ENCODE measurements at places on chromosomes 13 and 19.

GRCh38 chr13:53250272-53250875, 221.8 kb downstream of the OLFM4 start:
- peak; percentile 93 for DNase-seq

DNA sequence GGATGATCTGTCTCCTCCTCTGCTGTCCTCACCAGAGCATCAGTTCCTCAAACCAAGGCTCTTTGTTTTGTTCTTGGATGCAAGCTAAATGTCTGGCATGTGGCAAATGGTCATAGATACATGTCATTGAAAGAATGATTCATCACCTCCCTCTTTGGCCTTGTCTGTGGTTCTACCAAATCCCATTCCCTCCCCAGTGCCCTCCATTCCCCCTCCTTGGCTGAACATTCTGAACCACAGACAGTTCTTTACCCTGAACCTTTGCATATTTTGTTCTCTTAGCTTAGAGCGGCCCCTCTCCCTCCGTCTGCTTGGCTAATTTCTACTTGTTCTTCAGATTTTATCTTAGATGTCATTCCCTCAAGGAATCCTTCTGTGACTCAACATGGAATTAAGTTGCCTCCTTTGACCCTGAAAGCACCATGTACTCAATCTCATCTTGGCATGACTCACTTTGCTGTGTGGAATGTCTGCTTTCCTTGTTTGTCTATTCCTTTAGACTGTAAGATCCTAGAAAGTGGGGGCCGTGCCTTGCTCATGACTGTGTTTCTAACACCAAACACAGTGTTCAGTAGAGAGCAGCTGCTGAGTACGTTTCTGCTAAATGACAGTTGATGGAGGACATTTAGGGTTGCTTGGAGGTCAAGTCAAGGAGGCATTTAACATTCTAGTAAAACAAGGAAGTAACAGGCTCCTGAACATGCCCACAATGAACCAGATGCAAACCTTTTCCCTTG, 8.1 kb downstream of the ALOX5AP start:
- peak; percentile 69 for DNase-seq

GRCh38 chr19:45444318-45445041, 20.8 kb upstream of the ERCC1 start:
- DNase-seq = peak; percentile 99

GRCh38 chr19:3248728-3249326, 24.4 kb downstream of the CELF5 start:
- DNase-seq = no peak

DNA sequence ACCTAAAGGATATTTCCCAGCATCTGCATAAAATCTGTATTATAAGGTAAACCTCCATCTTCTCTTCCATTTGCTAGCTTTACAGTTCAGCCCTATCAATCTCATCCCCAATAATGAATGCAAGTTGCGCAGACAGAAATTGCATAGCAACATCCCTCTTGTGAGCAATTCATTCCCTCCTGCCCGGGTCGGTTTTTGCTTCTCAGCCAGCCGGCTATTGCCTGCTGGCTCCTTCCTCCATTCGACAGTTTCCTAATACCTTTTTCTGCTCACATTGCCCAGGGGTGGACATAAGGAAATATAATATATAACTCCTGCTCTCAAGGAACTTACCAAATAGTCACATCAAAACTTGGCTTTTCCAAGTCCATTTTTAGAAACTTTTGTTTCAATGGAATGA, 125.2 kb downstream of the FGF9 start:
- DNase-seq = no peak

GRCh38 chr19:40280608-40281221, 4.4 kb downstream of the AKT2 start:
- DNase-seq = peak; percentile 89

DNA sequence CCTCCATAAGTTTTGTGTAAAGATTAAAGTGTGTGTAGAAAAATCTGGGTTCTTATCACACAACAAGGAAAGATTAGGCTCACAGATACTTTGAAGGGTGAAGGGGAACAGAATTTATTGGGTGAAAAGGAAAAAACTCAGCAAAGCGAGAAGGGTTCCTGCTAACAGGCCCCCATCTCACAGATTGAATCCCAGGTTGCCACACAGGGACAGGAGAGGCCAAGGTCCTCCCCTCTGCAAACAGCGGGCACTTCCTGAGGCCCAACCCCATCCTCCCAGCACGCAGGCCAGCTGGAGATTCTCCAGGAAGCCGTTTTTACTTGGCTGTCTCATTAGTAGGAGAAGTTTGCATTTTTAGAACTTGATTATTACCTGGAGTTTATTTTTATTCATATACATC, 15.2 kb upstream of the ERCC5 start:
- peak; percentile 29 for DNase-seq

Data from HT-29 (cell line).